IPS-NIHi11 (cell line): ENCODE measurements at places on chromosomes 6 and 20.

DNA sequence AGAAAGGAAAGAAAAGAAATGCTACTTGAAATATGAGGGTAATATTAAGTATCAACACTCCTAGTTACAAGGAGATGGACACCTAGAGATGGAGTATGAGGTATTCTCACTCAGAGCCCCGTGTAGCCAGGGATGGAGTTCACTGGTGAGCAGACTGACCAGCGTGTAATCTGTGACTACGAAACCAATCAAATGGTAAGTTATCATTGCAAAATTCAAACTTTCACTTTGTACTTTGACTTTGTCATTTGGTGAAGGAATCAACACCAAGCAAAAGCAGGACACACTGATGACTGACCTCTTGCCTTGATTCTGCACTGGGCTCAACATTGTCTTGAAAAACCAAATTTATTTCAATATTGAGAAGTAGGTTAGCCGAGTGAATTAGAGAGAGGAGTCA is 51.8 kb downstream of the DCDC2 start:
- DNase-seq = no peak

GRCh38 chr6:122389704-122390372 is 9.6 kb upstream of the HSF2 start:
- DNase-seq = no peak

DNA sequence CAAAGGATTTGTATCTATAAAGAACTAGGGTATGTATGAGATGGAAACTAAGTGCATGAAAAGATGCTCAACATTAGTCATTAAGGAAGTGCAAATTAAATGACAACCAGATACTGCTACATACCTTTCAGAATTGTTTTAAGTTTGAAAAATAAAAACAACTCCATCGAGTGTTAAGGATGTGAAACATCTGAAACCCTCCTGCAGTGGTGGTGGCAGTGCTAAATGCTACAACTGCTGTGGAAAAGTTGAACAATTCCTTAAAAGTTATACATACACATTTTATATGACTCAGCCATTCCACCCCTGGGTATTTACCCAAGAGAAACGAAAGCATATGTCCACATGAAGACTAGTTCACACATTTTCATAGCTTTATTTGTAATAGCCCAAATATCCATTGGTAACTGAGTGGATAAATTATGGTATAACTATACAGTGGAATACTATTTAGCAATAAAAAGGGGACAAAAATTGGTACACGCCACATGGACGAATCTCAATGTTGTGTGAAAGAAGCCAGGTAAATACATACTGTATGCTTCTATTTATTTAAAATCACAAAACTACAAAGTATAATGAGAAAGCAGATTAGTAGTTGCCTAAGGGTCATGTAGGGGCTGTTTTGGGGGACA is 10.6 kb downstream of the ARMH2 start:
- DNase-seq = no peak

DNA sequence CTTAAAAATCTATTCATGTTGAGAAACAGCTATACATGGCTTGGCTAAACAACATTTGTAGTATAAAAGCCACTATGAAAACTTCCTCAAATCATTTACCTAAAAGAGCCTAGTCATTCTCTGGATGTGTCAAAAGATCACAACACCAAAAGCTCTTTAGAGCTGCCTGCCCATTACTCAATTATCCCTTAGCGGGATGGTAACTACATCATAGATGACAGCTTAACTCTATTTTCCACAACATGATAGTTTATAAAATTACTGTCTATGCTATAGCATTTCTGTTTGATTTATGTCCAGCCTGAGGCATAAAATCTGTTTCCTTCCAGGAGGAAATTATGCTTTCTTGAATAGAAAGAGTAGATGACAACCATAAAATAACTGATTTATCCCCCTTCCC is 777.6 kb upstream of the HS3ST5 start:
- no peak for DNase-seq

- no peak for DNase-seq
Measured at GRCh38 chr6:157169656-157170055, 153.7 kb downstream of the TMEM242 start.

DNA sequence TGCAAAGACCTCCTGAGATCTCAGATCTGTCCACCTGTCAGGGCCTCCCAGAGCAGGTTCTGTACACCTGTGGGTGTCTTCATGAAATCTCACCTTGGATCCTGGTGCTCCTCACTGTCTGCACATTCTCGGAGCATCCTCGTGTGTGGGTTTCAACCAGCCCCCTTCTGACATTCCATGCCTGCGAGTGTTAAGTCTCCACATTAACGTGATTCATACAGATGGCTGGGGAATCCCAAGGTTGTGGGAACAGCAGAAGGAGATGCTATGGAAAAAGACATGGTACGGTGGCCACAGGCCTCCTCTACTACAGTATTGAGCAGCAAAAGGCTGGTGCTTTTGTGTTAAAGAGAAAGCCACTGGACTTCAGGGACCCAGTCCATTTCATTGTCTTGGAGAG is 556.5 kb downstream of the DHX35 start:
- DNase-seq = no peak

- DNase-seq = no peak
Measured at GRCh38 chr6:163814494-163815364, 400.2 kb downstream of the QKI start.

- no peak for DNase-seq
Measured at GRCh38 chr20:14477125-14477524, 139.7 kb upstream of the FLRT3 start.

GRCh38 chr20:60787276-60787675 is 464.8 kb upstream of the CDH4 start:
- no peak for DNase-seq

GRCh38 chr6:87789198-87789899 is 87.3 kb upstream of the AKIRIN2 start:
- peak; percentile 15 for DNase-seq

GRCh38 chr6:87049779-87050178 is 45.1 kb downstream of the CGA start:
- no peak for DNase-seq

- DNase-seq = no peak
Measured at GRCh38 chr20:62367633-62368391, 700 bp upstream of the LAMA5 start.

- DNase-seq = no peak
Measured at GRCh38 chr6:73703466-73703865, 7.5 kb downstream of the CD109 start.

DNA sequence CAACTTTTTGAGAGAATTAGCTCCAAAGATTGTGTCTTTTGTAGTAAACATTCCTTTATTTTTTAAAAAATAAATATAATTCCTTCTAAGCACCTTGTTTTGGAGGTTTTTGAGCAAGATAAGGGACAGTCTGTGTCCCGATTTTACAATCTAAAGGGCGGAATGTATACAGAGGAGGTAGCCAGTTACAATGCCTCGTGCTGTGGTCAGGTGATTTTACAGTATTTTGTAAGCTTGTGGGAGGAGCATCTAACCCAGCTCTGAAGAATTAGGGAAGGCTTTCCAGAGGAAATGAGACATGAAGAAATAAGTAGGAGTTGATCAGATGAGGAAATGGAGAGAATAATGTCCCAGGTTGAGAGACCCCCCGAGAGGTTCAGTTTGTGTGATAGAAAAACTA is 1.3 kb downstream of the HINT3 start:
- DNase-seq = peak; percentile 27

- DNase-seq = no peak
Measured at GRCh38 chr20:45465491-45466266, 3.9 kb upstream of the WFDC2 start.

- DNase-seq = no peak
Measured at GRCh38 chr20:5524896-5525295, 208.1 kb upstream of the PROKR2 start.

DNA sequence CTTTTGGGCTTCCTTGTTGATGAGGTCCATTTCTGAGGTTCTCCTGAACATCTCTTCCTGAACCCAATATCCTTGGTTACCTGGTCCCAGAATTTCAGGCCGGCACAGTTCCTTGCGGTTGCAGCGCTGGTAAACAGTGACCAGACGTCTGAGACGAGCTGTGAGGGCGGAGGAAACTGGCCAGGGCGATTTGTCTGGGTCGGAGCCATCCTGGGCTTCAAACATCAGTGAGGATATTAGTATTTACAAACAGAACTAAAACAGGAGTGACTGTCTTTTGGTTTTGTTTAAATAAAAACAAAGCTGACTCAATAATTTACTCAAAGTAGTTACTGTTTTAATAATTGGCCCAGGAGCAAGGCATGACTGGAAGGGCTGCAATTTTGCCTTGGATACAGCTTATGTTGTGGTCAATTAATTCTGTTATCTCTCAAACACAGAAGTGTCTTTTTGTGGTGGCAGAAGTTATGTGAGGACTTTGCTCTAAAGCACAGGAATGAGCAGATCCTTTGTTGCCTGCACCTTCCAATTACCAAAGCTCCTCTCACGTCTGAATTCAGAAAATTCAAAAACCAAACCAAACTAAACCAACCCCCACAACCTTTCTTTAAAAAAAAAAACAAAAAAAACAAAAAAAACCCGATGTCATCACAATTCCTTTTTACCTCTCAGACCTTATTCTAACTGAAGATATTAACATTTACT is 58.7 kb upstream of the EMILIN3 start:
- no peak for DNase-seq

GRCh38 chr6:139161169-139161568 is 26.3 kb downstream of the HECA start:
- no peak for DNase-seq

- DNase-seq = peak; percentile 76
Measured at GRCh38 chr6:108541843-108542759, 18.6 kb upstream of the FOXO3 start.

DNA sequence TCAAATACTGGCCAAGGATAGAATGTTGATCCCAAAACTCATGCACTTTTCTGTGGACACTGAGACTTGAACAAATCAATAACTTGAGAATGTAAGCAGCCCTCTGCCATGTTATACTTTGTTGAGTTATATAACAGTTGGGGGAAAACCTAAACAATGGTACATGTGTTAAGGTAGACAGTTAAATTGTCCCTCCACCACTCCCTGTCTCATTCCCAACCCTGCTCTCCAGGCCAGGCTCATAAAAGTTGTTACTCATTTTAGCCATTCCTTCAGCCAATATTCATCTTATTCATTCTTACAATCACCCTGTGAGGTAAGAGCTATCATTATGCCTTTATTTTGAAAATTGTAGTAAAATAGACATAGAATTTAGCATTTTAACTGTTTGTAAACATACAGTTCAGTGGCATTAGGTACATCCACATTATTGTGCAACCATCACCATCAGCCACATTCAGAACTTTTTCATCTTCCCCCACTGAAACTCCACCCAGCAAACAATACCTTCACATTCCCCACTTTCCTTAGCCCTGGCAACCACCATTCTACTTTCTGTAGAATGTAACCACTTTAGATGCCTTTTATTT is 38.2 kb upstream of the IER3 start:
- no peak for DNase-seq

- DNase-seq = no peak
Measured at GRCh38 chr20:17614176-17614811, 44.4 kb downstream of the DSTN start.

DNA sequence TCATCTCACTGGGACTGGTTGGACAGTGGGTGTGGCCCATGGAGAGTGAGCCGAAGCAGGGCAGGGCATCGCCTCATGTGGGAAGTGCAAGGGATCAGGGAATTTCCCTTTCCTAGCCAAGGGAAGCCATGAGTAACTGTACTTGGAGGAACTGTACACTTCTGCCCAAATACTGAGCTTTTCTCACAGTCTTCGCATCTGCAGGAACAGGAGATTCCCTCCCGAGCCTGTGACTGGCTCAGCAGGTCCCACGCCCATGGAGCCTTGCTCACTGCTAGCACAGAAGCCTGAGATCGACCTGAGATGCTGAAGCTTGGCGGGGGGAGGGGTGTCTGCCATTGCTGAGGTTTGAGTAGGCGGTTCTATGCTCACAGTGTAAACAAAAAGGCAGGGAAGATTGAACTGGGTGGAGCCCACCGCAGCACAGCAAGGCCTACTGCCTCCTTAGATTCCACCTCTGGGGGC is 10.4 kb upstream of the CALHM5 start:
- DNase-seq = no peak

DNA sequence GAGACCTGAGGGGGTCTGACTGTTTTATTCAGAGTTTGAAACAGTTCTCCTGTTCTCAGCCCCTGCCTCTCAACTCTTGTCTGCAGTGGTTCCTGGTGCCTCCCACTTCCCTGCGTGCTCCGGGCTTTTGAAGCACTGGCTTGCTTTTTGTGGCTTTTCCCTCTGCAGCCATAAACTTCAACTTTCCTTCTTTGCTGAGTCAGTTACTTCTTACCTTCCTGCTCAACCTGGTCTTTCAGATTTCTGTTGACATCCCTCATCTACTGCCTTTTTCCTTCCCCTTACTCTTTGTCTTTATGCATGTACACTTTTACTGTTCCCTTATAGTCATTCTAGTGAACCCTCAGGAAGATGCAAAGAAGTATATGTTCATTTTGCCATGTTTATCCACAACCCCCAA is 57.4 kb downstream of the ASXL1 start:
- DNase-seq = no peak

GRCh38 chr6:43883847-43884651 is 114.0 kb downstream of the VEGFA start:
- DNase-seq = no peak

DNA sequence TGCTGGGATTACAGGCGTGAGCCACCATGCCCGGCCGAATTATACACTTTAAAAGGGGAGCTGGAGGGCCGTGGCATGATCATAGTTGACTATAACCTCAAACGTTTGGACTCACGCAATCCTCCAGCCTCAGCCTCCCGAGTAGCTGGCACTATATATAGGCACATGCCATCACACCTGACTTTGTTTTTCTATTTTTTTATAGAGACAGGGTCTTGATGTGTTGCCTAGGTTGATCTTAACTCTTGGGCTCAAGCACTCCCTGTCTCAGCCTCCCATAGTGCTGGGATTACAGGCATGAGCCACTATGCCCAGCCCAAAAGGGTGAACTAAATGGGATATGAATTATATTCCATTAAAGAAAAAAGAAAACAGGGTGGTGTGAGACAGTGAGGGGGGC is 7.8 kb downstream of the PTGIS start:
- DNase-seq = no peak

GRCh38 chr20:18428490-18429173 is 38.2 kb downstream of the DZANK1 start:
- DNase-seq = no peak

DNA sequence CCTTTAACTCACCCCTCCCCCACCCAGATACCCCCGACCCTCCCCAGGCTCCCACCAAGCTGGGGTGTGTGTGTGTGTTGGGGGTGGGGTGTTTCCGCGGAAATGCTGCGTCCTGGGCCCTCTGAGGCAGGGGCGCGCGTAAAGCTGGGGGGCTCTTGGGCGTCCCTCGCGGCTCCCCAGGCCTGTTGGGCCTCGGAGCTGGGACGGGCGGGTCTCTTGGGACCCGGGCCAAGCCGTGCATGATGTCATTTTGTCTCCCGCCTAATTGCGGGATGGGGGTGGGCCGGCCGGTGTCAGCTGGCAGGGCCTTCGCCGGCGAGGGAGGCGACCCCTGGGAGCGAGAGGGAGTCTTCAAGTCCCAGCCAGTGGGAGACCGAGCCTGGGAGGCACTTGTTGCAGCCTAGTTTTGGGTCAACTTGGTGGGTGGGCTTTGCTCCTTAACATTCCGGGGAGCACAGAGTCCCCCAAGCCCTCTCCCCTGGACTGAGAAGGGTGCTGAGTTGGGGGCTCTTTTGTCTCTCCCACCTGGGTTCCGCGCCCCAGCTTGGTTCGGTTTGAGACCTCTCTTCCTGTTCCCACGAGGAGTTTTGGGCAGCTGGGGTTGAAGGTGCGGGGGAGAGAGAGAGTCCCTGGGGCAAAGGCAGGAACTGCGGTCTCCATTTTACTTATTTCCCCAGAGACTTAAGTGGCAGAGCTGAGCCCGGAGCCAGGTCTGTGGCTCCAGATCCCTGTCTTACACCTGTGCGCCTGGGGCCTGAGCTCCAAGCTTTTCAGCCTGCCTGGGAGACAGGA is 623 bp downstream of the MYBL2 start:
- DNase-seq = peak; percentile 74
